Suppressor macrophage (primary cell): ENCODE measurements at places on chromosomes 12 and 14.

GRCh38 chr14:60356906-60357550 lies 108.0 kb downstream of the PPM1A start:
- DNase-seq = no peak

- peak; percentile 26 for DNase-seq
Observed at GRCh38 chr12:25320123-25321006, 69.6 kb upstream of the KRAS start.

- no peak for DNase-seq
Observed at GRCh38 chr12:50914872-50915484, 37.4 kb upstream of the HIGD1C start.

DNA sequence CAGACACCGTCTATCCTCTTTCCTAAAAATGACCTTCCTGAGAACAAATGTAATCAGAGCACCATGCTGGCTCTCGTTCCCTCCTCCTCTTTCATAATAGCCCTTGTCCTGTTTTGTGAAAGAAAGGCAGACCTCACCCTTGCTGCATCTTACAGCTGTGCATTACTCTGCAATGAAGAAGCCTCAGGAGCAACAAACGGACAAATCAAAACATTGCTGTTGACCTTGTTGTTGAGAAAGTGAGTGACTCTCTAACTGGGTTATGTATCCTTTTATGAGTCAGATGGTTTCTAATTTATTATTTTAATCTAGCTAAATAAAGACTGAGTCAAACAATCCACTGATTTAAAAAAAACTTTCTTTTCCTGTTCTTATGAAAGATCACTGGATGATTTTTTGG lies 180.9 kb downstream of the RPS29 start:
- DNase-seq = no peak

- DNase-seq = no peak
Observed at GRCh38 chr12:91133871-91134270, 22.6 kb upstream of the LUM start.

GRCh38 chr14:80957613-80958012 lies 2.2 kb downstream of the TSHR start:
- no peak for DNase-seq
